Activated naive CD4-positive, alpha-beta T cell treated with anti-CD3 and anti-CD28 coated beads for 36 hours (primary cell): ENCODE measurements at places on chromosomes 7 and 10. TPM values are rescaled to one million over a fixed set of nuclear protein-coding genes. Genes with fewer than 3 reads are reported as not detected.

- H3K27ac ChIP-seq: no peak overlapping the region
- peaks cover 12% of the 10 kb centered on the region for H3K27me3 ChIP-seq
- H3K36me3 ChIP-seq: no peaks in the 10 kb centered on the region
- peak overlapping the region; percentile 38 for H3K4me3 ChIP-seq
These were observed 699 bp downstream of the CLIP2 start for GRCh38 chr7:74289659-74290552.

DNA sequence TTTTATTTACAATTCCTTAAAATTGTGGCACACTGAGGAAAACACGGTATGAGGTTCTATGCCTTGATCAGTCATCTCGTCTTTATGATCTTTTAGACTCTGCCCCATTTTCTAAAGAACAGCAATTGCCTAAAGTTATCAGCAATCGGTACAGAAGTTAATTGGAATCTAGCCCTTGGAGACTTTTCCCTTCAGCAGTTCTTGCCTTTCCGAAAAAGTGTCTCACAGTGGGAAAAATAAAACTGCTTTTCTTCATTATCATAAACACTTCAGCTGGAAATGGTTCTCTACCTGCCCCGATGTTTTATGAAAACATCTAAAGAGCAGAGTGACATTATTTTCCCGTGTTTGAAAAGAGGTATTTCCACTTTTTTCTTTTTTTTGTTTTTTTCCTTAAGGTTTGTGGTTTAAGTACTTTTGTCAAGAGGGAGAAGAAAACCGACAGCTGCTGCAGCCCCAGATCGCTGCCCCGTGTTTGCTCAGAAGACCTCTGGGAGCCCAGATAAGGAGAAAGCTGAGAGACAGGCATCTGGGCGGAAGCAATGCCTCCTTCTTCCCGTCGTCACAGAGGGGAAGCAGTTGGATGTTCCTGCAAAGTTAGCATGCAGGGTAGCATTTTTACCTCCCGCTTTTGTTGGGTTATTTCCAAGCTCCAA, 149.7 kb downstream of the FRMD4A start:
- no peak overlapping the region for H3K27ac ChIP-seq
- H3K27me3 ChIP-seq: peaks cover 47% of the 10 kb centered on the region
- no peak overlapping the region for H3K4me3 ChIP-seq
- no peak for DNase-seq
- peaks cover 2% of the 10 kb centered on the region for H3K36me3 ChIP-seq
- H3K4me1 ChIP-seq: peaks cover 23% of the 10 kb centered on the region

DNA sequence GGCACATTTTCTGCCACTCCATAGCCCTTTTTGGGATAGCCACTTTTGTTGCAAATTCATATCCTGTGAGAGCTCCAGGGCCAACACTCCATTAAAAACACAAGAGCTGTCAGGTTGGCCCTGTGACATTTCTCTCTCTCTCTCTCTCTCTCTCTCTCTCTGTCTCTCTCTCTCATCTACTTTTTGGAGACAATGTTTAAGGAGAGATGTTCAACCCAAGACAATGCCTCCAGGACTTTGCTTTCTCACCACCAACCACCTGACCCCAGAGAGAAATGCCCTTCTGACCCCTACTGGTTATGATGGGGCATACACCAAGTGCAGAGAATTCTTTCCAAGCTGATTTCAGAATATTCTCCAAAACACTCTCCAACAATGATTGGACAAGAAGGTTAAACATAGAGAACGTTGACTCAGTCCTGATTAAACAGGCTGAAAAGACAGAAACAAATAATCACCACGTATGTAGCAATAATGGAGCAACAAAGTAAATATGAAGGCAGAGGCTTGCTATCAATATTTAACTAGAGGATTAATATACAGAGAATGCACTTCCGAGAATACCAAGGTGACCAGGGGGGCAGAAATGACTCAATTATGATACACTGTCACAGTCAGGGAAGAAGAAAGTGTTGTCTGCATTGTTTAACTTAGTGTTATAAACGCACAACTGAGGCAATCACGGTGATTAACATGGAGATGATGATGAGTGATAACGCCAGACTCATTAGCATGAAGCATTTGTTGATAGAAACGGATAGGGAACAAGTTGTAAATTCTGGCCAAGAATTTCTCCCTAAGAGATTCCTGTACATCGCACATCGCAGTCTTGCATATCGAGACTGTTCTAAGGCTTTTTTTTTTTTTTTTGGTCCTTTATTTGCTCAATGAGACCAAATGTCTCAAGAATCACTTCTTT, 178.5 kb downstream of the NRP1 start:
- H3K27me3 ChIP-seq: no peaks in the 10 kb centered on the region
- peaks cover 35% of the 10 kb centered on the region for H3K4me1 ChIP-seq

GRCh38 chr10:47369251-47369894, 14.7 kb downstream of the ZNF488 start:
- no peaks in the 10 kb centered on the region for H3K36me3 ChIP-seq
- H3K4me3 ChIP-seq: no peak overlapping the region
- no peaks in the 10 kb centered on the region for H3K4me1 ChIP-seq
- no peaks in the 10 kb centered on the region for H3K27me3 ChIP-seq
- no peak overlapping the region for H3K27ac ChIP-seq

GRCh38 chr10:33032654-33033151, 74.7 kb upstream of the ITGB1 start:
- no peaks in the 10 kb centered on the region for H3K36me3 ChIP-seq
- H3K4me3 ChIP-seq: no peak overlapping the region
- H3K4me1 ChIP-seq: peaks cover 12% of the 10 kb centered on the region
- no peaks in the 10 kb centered on the region for H3K27me3 ChIP-seq

- no peak for DNase-seq
- H3K36me3 ChIP-seq: peaks cover 3% of the 10 kb centered on the region
- no peaks in the 10 kb centered on the region for H3K27me3 ChIP-seq
These were observed 127.9 kb downstream of the NRF1 start for GRCh38 chr7:129739427-129739826.

DNA sequence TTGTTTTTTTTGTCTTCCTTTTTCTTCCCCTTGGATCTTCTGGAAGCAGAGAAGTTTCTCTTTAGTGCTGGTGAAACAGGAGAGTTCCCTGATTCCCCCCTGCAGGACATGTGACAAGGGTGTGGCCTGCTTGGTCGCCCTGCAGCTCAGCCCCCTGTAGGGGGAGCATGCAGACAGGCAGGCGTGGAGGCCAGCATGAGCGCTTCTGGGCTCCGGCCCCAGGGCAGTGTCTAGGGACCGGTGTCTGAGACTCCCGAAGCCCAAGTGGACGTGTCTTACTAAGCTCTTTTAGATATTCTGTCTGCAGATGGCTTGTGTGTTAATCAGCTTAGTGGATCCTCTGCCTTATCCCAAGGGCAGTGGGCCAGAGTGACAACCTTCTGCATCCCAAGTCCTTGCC, 26.1 kb downstream of the PRSS58 start:
- H3K4me3 ChIP-seq: no peak overlapping the region
- H3K27ac ChIP-seq: no peak overlapping the region
- no peaks in the 10 kb centered on the region for H3K36me3 ChIP-seq
- no peaks in the 10 kb centered on the region for H3K4me1 ChIP-seq

GRCh38 chr7:137544453-137545058, 201.0 kb upstream of the PTN start:
- H3K4me1 ChIP-seq: no peaks in the 10 kb centered on the region
- no peak overlapping the region for H3K4me3 ChIP-seq

- peak overlapping the region; percentile 63 for H3K4me3 ChIP-seq
- peak overlapping the region; percentile 70 for H3K27ac ChIP-seq
- peak; percentile 81 for DNase-seq
- peaks cover 28% of the 10 kb centered on the region for H3K4me1 ChIP-seq
- H3K36me3 ChIP-seq: peaks cover 2% of the 10 kb centered on the region
These were observed 165.9 kb downstream of the DNAJB6 start for GRCh38 chr7:157502701-157503111.

- no peak overlapping the region for H3K27ac ChIP-seq
- H3K4me1 ChIP-seq: no peaks in the 10 kb centered on the region
- H3K27me3 ChIP-seq: no peaks in the 10 kb centered on the region
These were observed 33.2 kb downstream of the STK31 start for GRCh38 chr7:23743226-23743625.

- no peak overlapping the region for H3K27ac ChIP-seq
- H3K4me1 ChIP-seq: no peaks in the 10 kb centered on the region
- H3K27me3 ChIP-seq: no peaks in the 10 kb centered on the region
- no peak overlapping the region for H3K4me3 ChIP-seq
These were observed 11.6 kb downstream of the CLEC2L start for GRCh38 chr7:139534966-139535651.

DNA sequence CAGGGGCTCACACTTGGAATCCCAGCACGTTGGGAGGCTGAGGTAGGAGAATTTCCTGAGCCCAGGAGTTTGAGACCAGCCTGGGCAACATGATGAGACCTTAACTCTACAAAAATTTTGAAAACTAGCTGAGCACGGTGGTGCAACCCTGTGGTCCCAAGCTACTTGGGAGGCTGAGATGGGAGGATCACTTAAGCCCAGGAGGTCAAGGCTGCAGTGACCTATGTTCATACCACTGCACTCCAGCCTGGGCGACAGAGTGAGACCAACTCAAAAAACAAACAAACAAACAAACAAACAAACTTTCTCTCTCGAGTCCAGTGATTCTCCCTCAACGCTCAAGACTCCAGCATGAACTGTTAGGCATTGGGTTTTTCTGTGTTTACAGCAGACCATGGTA, 2.0 kb upstream of the TYSND1 start:
- DNase-seq: no peak
- peak overlapping the region; percentile 13 for H3K27ac ChIP-seq
- H3K27me3 ChIP-seq: no peaks in the 10 kb centered on the region

DNA sequence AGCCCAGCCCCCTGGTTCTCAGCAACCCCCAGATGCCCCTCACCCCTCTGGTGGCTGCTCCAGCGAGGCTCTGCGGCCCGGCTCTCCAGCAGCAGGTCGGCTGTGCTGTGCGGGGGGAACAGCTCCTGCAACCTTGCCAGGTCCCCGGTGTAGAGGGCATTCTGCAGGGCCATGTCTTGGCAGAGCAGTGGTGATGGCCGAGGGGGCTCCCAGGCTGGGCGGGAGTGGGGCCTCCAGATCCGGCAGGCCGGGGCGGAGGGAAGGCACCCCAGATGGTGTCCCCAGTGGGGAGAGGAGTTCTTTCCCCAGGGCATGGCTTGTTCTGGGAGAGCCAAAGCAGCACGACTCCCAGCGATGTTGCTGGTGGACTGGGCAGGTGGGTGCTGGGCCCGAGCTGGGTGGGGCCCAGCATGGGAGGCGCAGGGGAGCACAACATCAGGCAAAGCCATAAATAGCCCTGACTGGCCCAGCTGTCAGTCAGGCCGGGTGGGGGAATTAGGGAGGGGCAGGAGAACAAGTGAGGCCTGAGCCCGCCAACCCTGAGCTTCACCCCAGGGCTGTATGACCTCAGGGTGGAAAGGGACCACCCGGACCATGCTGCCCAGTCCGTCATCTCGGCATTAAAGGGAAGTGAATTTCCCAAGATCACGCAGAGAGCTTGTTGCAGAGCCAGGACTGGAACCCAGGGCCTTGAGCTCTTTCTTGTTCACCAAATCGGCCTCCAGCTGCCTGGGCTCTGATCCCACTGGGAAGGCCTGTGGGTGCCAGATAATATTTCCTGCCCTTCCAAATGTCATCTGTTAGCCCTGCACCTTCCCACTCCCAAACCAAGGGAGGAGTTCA, 580 bp upstream of the ASB10 start:
- no peaks in the 10 kb centered on the region for H3K4me1 ChIP-seq
- H3K27me3 ChIP-seq: no peaks in the 10 kb centered on the region
- no peak overlapping the region for H3K4me3 ChIP-seq
- no peak for DNase-seq
- H3K27ac ChIP-seq: no peak overlapping the region

GRCh38 chr10:18226336-18226735, 86.1 kb downstream of the CACNB2 start:
- no peaks in the 10 kb centered on the region for H3K4me1 ChIP-seq
- no peaks in the 10 kb centered on the region for H3K36me3 ChIP-seq
- no peak overlapping the region for H3K27ac ChIP-seq

- DNase-seq: no peak
- H3K4me1 ChIP-seq: no peaks in the 10 kb centered on the region
- no peaks in the 10 kb centered on the region for H3K27me3 ChIP-seq
These were observed 61.4 kb downstream of the SYPL1 start for GRCh38 chr7:106050746-106051117.

- H3K4me3 ChIP-seq: no peak overlapping the region
- no peaks in the 10 kb centered on the region for H3K4me1 ChIP-seq
- H3K27me3 ChIP-seq: peaks cover 5% of the 10 kb centered on the region
These were observed 44.0 kb downstream of the LAMB1 start for GRCh38 chr7:107958764-107959526.

- peak overlapping the region; percentile 99 for H3K27ac ChIP-seq
- H3K4me3 ChIP-seq: peak overlapping the region; percentile 89
- H3K36me3 ChIP-seq: peaks cover 69% of the 10 kb centered on the region
These were observed 11.9 kb downstream of the HNRNPF start for GRCh38 chr10:43396928-43397624.

DNA sequence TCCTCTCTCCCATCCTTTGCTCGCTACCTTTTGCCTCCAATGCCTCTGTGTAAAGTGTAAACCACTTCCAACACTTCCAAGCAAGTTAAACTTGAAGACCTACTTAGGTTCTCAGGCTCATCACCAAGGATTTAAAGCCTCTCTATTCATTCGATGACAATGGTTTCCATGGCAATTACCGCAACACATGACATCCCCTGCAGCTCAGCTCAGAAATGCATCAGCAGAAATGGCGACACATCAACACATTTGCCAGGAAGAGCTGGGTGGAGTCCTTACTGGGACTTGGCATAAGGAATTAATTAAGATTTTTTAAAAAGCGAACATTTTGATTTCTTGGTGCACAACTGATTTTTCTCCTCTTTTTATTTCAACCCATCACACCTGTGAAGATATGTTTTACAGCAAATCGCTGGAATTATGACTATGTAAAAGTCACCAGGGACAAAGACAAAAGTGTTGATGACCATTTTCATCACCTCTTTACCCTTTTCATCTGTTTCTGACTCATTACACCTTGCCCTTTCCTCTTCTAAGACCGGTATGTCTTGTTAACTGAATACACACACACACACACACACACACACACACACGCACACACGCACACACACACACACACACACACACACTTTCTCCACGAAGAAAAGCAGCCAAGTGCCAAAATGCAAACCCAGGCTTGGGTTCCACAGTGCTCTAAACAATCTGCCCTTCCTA, 453.4 kb upstream of the CELF2 start:
- H3K27me3 ChIP-seq: peaks cover 35% of the 10 kb centered on the region
- no peaks in the 10 kb centered on the region for H3K36me3 ChIP-seq
- no peak overlapping the region for H3K4me3 ChIP-seq
- H3K4me1 ChIP-seq: no peaks in the 10 kb centered on the region

DNA sequence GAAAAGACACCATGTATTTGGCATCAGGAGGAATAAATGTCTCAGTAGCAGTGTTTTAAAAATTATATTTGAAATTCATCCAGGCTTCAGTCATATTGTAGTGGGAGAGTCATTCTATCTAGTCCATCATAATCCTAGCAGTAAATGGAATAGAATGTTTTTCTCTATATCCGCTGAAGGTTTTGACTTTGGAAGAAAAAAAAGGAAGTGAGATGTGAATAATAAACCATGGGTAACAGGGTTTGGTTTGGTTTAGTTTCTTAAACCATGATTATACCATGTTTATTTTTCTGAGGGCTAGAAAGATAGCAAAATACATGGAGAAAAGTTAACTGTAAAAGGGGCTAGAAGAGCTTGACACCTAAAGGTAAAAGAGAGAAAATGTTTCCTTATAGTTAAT, 16.4 kb upstream of the BPGM start:
- H3K4me3 ChIP-seq: no peak overlapping the region
- peaks cover 2% of the 10 kb centered on the region for H3K4me1 ChIP-seq
- H3K27me3 ChIP-seq: peaks cover 17% of the 10 kb centered on the region
- H3K36me3 ChIP-seq: no peaks in the 10 kb centered on the region
- no peak overlapping the region for H3K27ac ChIP-seq

Gene ENKUR
- not detected for total RNA-seq

Gene MKX
- total RNA-seq: 0.38 TPM

Gene TMEM273
- 0.48 TPM for total RNA-seq

Gene UTF1
- total RNA-seq: not detected

Gene RELN
- not detected for total RNA-seq

Gene NPY4R
- total RNA-seq: not detected

Gene PHYHIPL
- not detected for total RNA-seq
